Cortex of kidney (tissue), 1 donor: ENCODE measurements at places on chromosomes 6 and 20.

- DNase-seq: no peak
Observed at GRCh38 chr6:151690303-151690702, 117.2 kb upstream of the ESR1 start.

DNA sequence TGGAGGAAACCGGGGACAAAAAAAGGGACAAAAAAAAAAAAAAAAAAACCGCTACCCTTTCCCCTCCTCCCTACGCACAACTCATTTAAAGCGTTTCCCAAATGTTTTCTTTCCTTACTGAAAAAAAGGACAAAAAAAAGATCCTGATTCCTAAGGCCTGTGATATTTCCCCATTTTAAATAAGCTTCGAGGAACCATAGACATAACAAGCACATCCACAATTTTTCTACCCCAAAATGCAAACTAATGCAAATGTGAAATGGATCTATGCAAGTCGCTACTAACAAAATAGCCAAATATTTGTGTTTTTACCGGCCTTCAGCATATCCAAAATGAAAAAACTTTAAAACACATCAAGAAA, 1.4 kb upstream of the ZNF217 start:
- no peak for DNase-seq

- DNase-seq: no peak
Observed at GRCh38 chr6:36171573-36171972, 25.0 kb upstream of the BRPF3 start.

GRCh38 chr6:27839626-27840475, 72.3 kb downstream of the OR2B2 start:
- no peak for DNase-seq

- DNase-seq: no peak
Observed at GRCh38 chr6:138572885-138573284, 73.6 kb upstream of the NHSL1 start.

DNA sequence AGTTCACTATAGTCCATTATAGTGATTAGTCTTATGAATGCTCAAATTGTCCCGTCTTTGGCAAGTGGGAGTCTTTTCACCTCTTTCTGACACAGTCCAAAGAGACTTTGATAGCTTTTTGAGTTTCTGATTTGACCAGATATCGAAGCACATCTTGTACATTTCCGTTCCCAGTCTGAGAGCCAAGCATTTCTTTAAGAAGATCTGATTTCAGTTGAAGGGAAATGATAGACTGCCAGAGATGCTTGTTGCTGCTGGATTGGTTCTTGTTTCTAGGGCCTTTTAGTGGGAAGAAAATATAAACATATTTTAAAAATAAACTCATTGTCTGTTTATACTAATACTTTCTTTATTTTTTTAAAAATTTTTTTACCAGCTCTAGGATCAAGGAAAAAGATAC, 54.1 kb upstream of the IER3 start:
- no peak for DNase-seq

- no peak for DNase-seq
Observed at GRCh38 chr6:166487148-166487547, 99.3 kb downstream of the RAMACL start.
